ENCODE measurements at places on chromosomes 1 and 21.

DNA sequence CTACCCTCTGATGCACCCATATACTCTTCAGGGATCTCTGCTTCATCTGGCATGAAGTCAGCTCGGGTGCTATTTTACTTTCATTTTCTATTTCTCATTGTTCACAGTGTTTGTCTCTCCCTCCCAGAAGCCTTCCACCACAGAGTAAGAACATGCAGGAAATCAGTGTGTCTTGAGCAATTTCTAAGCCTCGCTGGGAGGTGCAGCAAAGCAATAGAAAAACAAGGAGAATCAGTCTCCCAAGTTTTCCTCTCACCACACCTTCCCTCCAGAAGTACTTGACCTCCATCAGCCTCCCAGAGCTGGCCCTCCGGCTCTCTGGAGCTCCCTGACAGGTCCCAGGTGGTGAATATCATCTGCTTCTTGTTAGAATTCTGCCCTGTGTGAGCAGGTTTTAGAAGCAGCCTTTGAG, 594.7 kb upstream of the CAMK1G start:
- no peak for DNase-seq

DNA sequence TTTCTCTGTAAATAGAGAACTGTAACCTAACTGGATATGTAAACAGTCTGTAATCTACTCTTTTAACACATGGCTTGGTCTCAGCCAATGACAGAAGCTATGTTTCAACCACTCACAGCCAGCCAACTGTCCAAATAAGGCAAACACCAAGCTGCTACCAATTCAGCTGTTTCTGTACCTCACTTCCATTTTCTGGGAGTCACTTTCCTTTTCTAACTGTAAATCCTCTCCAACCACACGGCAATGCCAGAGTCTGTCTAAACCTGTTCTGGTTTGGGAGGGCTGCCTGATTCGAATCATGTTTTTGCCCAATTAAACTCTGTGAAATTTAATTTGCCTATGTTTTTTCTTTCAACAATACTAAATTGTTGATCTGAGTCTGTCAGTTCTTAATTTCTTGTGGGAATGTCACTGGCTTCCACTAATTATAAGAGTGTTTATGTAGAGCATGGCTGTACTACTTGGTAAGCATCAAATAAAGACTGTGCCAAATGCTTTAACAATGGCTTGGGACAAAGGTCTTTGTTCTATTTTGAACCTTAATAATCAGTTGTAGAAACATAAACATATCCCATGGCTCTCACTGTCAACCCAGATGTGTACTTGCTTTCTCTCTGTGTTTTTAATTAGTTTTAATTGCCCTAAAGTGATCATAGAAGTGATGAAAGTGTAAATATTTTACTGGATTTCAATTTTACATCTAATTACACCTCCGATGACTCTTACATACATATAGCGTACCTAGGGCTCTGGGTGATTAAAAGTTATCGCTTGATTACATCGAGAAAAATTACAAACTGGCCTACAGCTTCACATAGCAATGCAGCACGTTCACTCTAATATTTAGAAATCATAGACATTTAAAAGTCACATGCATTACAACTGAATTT, 1144.6 kb upstream of the TMPRSS15 start:
- no peak for DNase-seq

DNA sequence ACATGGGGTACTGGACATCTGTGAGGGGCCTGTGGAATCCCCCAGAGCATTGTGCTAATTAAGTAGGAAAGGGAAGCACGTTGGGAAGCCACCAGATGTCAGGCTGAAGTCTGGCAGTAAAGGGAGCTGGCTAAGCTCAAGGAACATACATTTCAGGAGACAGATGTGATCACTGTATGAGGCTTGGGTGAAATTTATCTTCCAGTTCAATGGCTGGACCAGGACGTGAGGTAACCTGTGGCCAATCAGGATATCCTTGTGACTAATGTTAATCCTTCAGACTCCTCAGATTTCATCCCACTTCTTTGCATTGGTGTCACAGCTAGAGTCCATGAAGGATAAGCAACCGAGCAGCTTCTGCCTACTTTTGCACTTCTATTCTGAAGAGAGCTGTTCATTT, 110.2 kb upstream of the APP start:
- no peak for DNase-seq

GRCh38 chr1:7447736-7448135, 323.4 kb upstream of the VAMP3 start:
- no peak for DNase-seq

- no peak for DNase-seq
Observed at GRCh38 chr1:11967028-11967547, 13.2 kb upstream of the MFN2 start.

DNA sequence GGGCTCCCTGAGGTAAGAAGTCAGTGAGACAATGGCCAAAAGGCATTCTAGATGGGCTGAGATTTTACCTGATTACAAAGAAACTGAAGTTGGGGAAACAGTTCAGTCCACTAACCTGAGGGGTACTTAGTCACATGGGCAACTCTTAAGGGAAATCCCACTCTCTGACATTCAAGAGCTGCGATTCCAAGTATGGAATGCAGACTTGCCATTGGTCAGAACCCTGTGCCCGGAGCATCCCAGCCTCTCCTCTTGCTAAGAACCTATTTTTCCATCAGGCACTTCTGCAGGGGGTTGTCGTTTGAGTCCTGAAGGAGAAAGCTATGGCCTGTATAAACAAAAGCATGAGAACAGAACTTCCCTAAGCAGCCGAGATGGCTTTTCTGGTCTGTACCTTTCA, 434.9 kb upstream of the DAB1 start:
- no peak for DNase-seq

- no peak for DNase-seq
Observed at GRCh38 chr1:233300326-233300725, 4.8 kb upstream of the PCNX2 start.

DNA sequence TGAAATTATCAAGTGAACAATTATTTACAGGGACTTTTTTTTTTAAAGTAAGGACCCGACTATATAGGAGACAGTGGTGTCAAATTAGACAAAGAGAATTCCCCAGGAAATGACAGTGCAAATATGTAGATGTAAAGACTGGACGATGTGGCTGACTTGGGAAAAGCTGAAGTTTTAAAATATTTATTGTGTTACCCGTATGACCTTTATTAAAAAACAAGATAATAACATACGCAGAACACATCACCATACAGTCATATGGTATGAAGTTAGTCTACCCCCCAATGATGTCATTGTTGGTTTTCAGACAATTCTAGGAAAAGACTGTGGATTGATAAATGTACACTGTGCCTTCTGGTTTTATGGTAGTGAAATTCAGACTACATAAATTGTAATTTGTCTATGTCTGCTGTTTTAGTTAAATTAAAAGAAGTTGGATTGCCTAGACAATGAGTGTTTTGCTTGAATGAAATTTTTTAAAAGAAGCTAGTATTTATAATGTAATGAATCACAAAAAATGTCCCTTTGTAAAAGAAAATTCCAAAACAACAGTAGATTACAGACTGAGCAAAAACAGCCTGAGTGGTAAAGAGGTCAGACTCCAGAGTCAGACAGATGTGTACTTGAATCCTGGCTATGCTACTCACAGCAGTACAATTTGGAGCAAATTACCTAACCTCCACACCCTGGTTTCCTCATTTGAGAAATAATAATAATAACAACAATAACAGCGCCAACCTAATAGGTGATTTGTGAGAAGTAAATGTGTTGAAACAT, 15.5 kb upstream of the PDC start:
- no peak for DNase-seq

DNA sequence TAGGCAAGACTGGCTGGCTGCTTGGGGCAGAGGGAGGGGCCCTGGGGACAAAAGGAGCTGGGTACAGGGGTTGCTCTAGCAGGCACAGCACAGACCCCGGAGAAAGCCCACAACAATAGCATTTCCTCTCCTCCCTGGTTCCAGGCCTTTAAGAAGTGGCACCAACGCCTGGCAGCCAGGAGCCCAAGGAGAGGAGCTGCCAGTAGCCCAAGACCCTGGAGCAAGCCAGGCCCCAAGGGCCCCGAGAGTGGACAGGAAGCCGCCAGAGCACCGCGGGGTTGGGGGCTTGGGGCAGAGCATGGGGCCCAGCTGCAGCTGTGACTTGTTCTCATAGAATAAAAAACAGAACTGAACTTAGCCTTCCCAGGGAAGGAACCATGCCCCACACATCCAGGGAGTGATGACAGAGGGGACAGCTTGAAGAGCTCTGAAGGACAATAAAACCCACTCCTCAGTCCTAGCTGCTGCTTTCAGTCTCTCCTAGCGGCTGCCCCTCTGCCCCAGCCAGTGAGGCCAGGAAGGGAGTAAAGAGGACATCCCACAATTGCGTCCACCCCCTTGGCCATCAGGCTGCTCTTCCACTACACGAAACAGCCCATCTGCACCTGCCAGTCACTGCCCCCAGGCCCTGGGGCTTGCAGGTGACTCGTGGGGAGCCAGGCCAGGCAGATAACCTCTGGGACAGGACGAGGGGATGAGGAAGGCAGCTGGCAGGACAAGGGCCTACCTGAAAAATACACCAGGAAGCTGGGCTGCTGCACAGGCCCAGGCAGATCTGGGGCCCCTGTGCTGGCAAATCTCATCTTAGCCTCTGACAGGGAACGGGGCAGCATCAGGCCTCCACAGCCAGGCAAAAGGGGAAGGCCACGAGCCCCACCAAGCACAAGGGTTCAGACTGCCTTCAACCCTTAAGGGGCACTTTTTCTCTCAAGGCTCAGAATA, 16.4 kb downstream of the MTHFR start:
- DNase-seq = no peak

GRCh38 chr1:65224681-65225091, 76.7 kb downstream of the AK4 start:
- DNase-seq = no peak

DNA sequence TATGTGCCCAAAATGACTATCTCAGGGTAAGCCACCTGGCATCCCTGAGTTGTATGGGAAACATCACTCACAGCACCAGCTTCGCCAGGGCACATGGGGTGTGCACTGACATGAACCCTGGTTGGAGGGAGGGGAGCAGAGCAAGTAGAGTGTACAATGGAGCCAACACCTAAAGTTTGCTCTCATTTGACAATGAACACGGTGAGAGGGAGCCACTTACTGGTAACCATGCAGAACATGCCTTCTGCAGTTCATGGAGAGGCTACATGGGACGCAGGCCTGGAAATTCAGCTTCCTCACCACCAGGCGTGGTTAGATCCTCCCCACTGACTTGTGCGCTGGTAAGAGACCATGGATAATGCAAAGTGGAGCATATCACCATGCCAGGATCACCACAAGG, 10.0 kb upstream of the CPLANE2 start:
- DNase-seq = no peak

DNA sequence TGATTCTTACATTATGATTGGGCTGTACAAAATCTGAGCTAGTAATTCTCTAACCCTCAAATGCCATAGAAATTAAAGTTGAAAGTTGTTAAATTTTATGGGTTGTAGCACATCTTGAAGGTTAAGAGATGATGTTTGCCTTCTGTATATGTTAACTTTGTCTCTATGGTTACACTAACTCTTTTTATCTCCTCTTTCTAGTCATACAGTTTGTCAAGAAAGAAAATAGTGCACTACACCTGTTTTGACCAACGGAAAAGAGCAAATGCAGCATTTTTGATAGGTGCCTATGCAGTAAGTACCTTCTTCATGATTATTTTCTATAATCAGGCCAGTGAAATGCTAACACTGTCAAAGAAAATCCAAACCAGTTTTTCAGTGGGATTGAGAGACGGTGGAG, 38.2 kb downstream of the CDC14A start:
- no peak for DNase-seq
